ENCODE measurements at places on chromosomes 2 and 18. TPM values are rescaled to one million over a fixed set of nuclear protein-coding genes. Genes with fewer than 3 reads are reported as not detected.

Gene TACR1
- 7.3 TPM for total RNA-seq

- DNase-seq: no peak
Measured at GRCh38 chr18:79456105-79456980, 60.6 kb downstream of the NFATC1 start.

GRCh38 chr2:240997856-240998705 lies at the start of gene SNED1:
SNED1 (plus strand) TSS chr2:240998618; CDS start chr2:240998838, 220 bp downstream.
- peak; percentile 93 for DNase-seq

DNA sequence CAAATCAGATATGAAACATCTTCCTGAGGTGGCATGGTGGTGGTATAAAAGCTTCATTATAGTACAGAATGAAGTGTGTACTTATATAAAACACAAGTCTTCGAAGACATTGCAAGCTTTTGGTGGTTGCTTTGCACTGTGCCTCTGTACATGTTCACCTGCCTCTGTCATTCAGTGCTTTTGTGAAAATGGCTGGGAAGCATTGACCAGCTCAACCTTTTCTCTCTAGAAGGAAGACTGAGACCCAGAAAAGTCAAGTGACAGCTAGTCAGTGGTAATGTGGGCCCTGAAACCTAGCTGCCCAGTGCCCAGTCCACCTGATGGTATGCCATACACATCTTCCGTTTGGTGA lies 12.1 kb downstream of the ITGA6 start:
- DNase-seq: no peak

- no peak for DNase-seq
Measured at GRCh38 chr2:45156605-45157004, 147.4 kb upstream of the SIX2 start.

Gene ARID5A
- 7.1 TPM for total RNA-seq

- no peak for DNase-seq
Measured at GRCh38 chr2:136319237-136319636, 201.3 kb upstream of the CXCR4 start.

GRCh38 chr2:163852616-163853015 lies 116.8 kb upstream of the FIGN start:
- DNase-seq: no peak

Gene EMILIN1
- 4.8 TPM for total RNA-seq

Gene REG1B
- not detected for total RNA-seq

Gene LYPD6
- 10.9 TPM for total RNA-seq

GRCh38 chr18:55508651-55509050 lies 79.3 kb downstream of the TCF4 start:
- DNase-seq: no peak

Gene SCN3A
- total RNA-seq: not detected

DNA sequence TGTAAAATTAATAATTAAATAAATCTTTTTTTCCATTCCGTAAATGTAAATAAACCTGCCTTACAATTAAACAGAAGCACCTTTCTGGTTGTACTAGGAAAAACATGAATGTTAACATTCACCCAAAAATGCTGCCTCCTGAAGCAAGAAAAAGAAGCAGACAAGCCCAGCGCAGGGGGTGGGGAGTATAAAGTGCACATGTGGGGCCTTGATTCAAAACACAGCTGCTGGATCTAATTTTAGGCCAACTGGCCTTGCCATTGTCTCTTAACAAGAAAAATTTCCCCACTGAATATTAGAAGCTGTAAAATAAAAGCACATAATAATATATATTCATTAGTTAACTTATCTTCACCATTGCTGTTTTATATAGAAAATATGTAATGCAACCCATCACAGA lies 28.3 kb downstream of the TCF4 start:
- DNase-seq: no peak

Gene UGT1A3
- total RNA-seq: not detected

Gene GBX2
- total RNA-seq: 1.3 TPM

GRCh38 chr2:109689973-109690372 lies 75.8 kb downstream of the SOWAHC start:
- DNase-seq: no peak

DNA sequence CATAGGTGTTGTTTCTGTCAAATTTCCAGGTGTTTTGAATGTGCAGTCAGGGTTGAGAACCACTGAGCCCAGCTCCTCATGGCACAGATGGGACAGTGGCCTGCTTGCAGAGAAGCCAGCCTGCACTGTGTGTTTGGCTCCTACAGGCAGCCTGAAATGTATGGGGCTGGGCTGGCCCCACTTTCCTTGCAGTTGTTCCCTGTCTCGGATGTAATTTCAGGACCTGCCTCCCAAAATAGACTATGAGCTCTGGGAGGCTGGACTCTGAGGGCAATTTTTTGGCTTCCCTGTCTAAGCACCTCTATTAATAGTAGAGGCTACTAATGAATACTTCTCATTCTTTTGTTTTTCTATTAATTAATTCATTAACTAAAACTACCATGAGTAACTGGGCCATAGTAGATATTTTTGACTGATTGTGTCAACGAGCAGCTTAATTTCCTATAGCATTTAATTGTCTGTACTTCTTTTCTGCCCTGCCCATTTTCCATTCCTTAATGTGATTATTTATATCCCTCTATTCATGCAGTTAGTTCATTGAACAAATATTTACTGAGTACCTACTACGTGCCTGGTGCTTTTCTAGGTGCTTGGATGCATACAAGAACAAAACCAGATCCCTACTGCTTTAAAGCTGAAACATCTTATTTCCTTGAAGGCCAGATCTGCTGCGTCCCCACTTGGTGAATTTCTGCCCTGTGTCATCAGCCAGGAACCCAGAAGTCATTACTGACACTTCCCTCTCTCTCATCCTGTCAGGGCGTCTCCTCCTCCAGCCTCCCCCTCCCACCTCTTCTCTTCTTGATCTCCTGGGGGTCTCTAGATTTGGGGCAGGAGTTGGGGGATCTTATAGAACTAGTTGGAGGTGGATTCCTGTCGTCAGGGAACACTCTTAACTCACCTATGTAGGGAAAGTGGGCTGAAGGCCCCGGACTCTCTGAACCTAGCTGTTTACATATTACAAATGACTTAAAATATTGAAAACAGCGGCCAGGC lies 16.3 kb downstream of the DYSF start:
- no peak for DNase-seq

Gene MAPRE3
- 3.7 TPM for total RNA-seq

- DNase-seq: peak; percentile 67
Measured at GRCh38 chr2:112850588-112850987, 14.0 kb upstream of the IL1B start.

- DNase-seq: no peak
Measured at GRCh38 chr18:43392168-43392567, 114.9 kb upstream of the SYT4 start.

GRCh38 chr2:189210250-189211087 lies 30.9 kb upstream of the COL5A2 start:
- no peak for DNase-seq

DNA sequence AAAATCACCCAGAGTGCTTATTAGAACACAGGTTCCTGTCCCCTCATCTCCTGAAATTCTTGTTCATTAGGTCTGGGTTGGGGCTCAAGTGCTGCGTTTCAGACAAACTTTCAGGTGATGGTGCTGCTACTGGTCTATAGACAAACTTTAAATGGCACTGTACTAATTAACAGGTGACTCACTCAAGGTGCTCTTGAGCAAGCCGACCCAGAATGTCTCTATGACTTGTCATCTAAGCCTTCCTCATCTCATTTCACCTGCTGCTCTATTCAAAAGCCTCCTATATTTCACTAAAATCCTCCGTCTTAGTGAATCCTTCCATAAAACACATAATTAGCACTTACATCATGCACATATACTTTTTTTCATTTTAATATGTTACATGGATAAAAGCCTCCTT lies 29.9 kb upstream of the STK39 start:
- no peak for DNase-seq

DNA sequence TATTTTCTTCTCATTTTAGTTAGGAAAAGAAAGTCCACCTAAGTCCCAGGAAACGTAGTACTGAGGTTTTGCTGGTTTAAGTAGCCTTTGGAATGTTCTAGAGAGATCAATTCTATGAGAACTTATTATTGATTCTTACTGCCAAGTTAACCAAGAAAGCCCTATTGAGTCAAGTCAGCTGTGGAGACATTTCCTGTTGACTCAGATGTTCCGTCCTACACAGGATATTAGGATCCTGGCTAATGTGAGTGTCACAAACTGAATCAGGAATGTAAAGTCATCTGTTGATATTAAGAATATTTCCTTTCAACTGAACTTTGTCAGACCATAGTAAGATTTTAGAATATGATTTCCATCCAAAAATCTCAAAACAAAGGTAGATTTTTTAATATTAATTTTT lies 654.3 kb downstream of the LRRTM4 start:
- no peak for DNase-seq
